ENCODE measurements at places on chromosomes 12 and 14.

GRCh38 chr12:72535212-72535990 is 263.2 kb downstream of the TRHDE start:
- no peak for DNase-seq

GRCh38 chr12:114685869-114686268 is 1.9 kb upstream of the TBX3 start:
- no peak for DNase-seq

DNA sequence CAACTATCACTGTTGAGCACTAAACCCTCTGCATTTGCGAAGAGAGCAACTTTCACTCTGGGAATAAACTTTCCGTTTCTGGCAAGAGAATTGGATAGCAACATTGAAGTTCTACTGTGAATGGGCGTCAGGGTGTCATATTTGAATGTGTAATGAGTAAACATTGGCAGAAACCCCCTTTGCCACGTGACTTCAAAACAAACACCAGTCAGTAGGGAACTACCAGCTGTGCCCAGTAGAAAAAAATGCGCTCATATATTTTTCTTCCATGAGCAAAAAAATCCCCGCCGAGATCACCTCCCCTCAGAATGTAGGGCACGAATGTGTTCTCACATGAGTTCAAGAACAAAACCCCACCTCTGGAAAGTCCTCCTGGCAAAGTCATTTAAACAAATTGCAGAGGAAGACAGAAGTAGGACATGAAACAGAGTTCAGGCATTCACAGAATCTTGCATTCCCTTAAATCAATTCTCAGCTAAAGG is 80.6 kb downstream of the BTG1 start:
- DNase-seq = no peak

DNA sequence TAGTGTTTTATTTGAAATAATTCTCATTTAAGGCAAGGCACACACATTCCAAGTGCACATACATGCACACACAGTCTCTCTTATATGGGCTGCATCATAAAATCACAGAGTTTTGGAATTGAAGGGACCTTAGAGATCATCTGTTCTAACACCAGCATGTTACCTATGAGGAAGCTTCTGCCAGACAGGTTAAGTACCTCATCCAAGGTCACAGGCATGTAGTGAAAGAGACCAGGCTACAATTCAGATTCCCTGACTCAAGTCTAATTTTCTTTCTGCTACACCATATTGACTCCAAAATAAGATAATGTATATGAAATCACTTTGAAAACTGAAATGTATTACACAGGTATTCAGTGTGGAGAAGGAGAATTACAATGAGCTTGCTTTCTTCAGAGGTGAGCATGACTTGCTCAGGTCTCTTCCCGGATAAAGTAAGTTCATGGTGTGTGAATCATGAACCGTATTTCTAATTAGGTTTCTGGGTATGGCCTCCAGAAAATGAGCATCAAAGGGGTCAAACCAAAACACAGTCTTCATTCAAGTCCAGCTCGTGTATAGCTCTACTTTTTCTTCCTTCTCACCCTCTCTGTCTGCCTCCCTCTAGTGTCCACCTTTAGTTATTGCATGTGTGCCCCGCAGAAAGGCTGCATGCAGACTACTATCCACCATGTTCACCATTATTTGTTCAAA is 411.9 kb downstream of the FUT8 start:
- DNase-seq = peak; percentile 39

GRCh38 chr12:77895699-77896098 is 65.0 kb downstream of the NAV3 start:
- DNase-seq = no peak

DNA sequence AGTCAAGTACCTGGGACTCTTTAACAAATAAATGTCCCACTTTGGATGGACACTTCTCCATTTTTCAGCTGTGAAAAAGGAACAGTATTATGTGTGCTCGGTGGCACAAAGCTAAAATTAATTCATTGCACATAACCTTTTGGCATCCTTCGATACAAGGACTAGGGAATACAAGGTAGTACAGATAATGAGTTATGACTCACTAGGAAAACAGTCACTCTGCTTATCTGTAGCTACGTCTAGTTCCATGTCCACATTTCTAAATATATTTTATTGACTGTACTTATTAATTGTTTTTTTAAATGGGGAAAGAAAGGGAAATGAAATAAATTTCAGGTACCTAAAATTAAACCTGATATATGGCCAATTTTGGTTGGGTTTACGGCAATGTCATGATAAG is 35.2 kb upstream of the RIC8B start:
- no peak for DNase-seq

DNA sequence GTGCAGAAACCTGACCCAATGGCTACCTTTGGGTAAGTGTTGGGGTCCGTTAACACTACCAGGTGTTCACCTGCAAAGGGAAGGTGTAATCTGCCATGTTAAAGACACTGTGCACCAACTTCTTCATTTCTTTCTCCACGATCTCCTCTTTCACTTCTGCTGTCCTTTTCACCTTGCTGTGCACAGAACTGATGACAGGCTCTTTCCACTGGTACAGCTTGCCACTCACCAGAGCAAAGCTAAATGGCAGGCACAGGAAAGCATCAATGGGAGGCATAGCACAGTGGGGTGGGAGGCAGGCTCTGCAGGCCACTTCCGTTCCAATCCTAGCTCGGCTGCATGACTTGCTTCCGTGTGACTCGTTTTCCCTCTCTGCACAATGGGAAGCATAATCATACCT is 2.6 kb upstream of the C12orf76 start:
- DNase-seq = no peak
